ENCODE measurements at places on chromosomes 4 and X.
A peak's percentile ranks its signal among the peaks of the same experiment; 100 is the strongest.

DNA sequence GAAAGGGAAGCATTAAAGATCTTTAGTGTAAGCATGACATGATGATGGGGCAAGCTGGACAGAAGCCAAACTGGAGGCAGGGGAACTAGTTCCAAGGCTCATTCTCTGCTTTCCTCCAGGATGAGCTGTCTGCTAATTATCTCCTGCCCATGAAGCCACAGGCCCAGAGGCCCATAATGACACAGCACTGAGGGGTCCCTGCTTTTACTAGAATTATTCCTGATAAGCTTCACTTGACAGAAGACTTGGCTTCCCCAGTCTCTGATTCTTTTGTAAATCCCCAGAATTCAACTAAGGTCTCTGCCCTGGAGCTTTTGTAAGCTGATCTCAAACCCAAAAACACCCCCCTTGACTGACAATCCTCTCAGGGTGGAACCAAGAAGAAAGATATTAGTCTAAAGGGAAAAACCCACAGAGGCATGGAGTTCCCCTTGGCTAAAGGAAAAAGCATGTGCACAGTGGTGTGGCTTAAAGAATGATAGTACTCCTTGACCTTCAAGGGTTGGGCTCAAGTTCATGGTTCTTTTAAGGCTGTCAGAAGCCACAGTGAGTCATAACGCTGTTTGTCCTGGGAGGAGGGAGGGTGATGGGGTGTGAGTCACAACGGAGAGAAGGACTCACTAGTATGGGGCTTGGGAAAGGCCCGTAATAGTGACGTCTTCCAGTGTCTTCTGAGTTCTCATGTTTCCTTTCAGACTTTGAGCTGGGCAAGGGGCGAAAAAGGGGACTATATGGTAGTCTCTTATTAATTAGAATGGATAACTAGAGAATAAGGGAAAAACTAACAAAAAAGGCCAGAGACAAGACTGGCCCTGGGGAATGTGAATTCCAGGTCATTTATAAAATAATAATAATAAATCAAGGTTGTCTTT lies 146.0 kb upstream of the CPEB2 start:
- DNase-seq, result peak; percentile 88

DNA sequence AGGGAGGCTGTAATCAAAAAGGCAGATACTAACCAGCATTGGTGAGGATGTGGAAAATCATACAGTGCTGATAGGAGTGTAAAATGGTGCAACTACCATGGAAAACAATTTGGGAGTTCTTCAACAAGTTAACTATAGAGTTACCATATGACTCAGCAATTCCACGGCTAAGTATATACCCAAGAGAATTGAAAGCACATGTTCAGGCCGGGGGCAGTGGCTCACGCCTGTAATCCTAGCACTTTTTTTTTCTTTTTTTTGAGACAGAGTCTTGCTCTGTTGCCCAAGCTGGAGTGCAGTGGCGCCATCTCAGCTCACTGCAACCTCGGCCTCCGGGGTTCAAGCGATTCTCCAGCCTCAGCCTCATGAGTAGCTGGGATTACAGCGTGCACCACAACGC lies 15.0 kb upstream of the CD99L2 start:
- no peak for DNase-seq

DNA sequence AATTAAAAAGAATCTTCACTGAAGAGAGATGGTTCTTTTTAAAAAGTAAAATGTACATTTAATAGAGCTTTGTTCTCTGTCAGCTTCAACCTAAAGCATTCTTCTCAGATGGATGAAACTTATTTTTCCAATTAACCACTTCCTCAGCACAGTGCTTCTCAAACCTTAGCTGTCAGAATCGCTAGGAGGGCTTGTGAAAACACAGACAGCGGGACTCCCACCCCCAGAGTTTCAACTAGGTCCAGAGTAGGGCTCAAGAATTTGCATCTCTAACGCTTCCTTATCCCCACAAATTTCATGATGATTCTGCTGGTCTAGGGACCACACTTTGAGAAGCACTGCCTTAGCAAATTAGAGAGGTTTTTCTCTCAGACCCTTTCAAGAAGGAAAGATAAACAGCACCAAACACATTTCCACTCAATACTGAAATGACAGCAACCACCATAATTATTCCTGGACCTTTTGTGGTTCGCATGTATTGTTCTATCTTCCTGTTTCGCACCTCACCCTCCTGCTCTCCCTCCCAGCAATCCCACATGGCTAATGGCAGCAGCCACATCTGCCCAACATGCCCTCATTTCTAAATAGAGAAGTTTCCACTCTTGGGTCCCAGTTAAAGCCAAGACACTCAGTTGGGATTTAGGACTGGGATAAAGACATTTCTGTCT lies 73.2 kb downstream of the ZNF827 start:
- DNase-seq, result no peak

- DNase-seq, result no peak
Measured at GRCh38 chr4:112807083-112807482, 170.1 kb downstream of the LARP7 start.

- no peak for DNase-seq
Measured at GRCh38 chr4:83240379-83240875, 44.2 kb downstream of the COQ2 start.

DNA sequence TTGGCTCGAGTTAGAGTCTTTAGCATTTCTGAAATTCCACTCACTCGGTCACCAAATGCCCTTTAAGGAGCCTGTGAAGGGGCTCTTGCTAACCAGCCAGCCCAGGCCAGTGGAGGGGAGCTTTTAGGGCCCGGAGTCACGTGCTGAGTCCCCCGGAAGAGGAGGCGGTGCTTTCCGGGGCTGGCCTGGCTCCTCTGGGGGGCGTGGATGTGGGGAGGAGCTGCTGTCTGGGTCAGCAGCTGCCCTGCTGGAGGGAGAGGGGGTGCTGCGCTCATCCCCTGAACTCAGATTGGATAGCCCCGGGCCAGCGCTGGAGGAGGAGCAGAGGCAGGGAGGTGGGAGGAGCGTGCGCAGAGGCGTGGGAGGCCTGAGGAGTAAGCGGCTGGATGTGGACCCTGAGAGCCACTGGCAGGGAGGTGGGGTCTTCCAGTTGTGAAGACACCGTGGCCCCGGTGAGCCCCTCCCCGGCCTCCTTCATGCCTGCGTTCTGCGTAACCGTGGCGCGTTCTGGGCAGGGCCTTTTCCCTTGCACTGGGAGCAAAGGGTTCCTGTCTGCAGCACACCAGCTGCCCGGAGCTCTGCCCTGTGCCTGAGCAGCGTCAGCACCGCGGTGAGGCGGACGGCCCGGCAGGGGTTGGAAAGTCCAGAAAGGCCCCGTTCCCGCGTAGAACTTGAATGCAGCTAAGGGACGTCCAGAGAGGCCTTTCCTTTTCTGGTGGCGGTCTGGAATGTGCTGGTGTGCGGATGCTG lies 19.7 kb downstream of the MAEA start:
- no peak for DNase-seq

- DNase-seq, result no peak
Measured at GRCh38 chrX:40149286-40150175, 51.8 kb upstream of the BCOR start.

- DNase-seq, result no peak
Measured at GRCh38 chr4:109877400-109877799, 29.5 kb downstream of the LRIT3 start.

- no peak for DNase-seq
Measured at GRCh38 chr4:93761286-93761685, 67.3 kb upstream of the ATOH1 start.

DNA sequence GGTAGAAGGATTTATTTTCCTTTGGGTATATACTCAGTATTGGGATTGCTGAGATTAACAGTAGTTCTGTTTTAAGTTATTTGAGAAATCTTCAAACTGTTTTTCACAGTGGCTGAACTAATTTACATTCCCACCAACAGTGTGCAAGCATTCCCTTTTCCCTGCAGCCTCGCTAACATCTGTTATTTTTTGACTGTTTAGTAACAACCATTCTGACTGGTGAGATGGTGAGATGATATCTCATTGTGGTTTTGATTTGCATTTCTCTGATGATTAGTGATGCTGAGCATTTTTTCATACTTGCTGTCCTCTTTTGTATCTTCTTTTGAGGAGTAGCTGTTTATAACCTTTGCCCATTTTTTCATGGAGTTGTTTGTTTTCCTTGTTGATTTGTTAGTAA lies 457.8 kb downstream of the TRAM1L1 start:
- DNase-seq, result no peak
